GOT3 (cell line): ENCODE measurements at places on chromosomes 5 and 9.

DNA sequence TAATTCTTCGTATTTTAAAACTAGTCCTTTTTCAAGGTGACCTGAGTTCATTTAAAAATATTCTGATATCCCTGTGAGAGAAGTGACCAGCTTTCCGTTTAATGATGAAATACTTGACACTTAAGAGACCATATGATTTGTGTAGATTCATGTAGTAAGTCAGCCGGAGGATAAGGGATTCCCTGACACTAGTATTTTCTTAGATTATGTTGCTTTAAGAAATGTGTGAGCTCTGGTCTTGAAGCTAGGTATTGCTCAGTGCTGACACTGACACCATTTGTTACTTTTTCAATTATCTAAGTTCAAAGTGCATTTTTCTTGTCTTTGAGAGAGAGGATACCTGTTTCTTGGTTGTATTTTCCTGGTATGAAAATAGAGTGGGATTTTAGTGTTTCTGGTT is 4.2 kb downstream of the NIPBL start:
- no peak for DNase-seq

DNA sequence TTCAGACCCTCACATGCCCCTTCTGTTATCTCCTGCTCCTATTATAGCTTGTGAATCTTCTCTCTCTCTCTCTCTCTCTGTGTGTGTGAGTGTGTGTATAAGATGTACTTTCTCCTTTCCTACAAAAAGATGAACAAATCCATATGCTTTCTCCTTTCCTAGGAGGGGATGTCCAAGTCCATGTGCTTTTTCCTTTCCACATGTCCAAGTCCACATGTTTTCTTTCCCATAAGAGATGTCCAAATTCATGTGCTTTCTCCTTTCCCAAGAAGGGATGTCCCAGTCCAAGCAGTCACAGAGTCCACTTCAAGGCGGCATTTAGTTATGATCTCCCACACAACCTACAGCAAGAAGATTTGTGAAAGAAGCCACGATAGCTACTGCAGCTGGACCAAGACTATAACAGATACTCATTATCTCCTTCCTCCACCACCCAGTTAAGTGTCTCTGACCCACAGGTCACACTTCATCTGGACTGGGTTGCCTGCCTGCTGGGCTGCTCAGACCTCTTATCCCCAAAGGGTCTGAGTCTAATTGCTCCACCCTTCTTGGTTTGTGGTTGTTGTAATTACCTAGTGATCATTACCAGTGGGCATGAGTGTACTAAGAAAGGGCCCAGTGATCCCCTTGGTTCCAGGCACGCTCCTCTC is 18.4 kb upstream of the FOXI1 start:
- no peak for DNase-seq

- DNase-seq: no peak
Measured at GRCh38 chr5:132375957-132376356, 6.4 kb downstream of the SLC22A5 start.

DNA sequence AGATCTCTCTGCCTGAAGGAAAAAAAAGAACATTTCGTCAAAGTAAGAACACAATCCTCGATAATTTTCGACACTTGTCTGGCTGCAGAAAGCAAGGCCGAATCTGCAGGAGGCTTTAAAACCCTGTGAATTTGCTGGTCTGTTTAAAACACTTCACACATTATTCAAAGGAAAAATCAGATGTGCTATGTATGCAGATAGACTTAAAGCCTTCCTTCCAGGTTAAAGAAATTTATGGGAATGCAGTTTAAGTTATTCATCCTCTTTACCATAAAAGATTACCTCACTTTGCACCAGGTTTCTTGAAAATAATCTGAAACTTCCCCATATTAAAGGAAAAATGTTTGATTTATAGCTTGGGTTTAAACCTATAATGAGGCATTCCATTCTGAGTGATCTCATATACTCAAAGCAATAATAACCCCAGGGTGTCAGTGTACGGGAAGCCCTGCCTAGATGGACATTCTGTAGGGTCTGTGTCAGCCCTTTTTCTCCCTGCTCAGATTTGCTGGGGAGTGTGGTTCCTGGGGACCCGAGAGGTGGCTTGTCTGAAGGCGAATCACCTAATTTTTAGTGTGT is 323.5 kb upstream of the SLC24A2 start:
- no peak for DNase-seq

- no peak for DNase-seq
Measured at GRCh38 chr9:111944241-111944866, 47.7 kb downstream of the UGCG start.

DNA sequence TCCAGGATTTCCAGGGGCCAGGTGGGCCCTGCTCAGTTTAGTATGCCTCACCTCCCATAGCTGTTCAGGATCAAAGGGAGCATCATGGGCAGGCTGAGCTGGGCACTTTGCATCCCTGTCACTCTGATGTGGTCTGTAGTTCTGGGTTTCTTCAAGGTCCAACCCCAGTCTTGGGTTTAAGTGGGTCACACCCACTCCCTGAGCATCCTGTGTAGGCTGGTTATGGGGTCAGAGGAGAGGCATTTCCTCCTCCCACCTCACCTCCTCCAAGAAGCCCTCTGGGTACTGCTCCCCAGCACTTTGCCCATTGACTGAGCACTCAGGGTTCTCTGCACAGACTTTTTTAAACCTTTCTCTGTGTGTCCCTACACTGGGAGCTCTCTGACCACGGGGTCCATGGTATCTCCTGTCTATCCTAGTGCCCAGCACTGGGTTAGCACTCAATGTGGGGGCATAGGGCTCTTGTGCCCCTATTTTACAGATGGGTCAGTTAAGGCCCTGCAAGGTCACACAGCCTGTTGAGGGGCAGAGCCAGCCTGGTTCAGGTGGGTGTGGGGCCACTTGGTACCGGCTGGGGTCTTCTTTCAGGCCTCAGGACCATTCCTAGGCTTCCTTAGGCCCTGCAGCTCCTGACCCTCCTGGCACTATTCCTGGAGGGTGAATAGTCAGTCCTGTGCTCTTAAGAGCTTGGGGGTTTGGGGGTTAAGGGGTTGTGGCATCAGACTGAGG is 19.0 kb downstream of the CXXC5 start:
- DNase-seq: no peak

- DNase-seq: no peak
Measured at GRCh38 chr5:56481428-56482357, 248.6 kb upstream of the ANKRD55 start.

- no peak for DNase-seq
Measured at GRCh38 chr5:91978221-91978882, 595.2 kb upstream of the ARRDC3 start.

GRCh38 chr5:107257885-107258520 is 412.7 kb downstream of the EFNA5 start:
- DNase-seq: no peak

- no peak for DNase-seq
Measured at GRCh38 chr5:72559866-72560766, 52.9 kb upstream of the ZNF366 start.

DNA sequence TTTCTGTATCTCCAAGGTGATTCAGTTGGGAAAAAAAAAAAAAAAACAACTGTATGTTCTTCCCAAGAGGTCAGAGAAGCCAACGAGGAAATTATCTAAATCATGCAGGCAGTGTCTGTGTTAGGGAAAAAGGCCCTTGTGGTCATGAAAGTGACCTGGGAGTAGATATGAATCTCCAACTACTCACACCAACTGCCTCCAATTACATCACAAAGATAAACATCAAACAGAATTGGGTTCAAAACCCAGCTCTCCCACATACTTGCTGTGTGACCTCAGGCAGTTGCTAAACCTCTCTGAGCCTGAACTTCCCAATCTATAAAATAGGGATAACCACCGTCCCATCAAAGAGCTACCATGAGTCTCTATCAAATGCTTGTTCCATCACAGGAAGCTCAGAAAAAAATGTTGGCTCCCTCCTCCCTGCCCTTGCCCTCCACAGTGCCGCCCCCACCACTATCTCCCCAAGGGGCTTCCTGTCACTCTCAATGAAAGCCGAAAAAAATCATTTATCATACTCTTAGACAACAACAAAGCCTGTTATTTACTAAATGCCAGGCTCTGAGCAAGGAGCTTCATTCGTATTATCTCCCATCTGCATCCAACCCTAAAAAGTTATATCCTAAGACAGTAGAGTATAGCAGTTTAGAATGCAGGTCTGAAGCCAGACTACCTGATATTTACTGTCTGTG is 42.9 kb downstream of the CDK5RAP2 start:
- no peak for DNase-seq

DNA sequence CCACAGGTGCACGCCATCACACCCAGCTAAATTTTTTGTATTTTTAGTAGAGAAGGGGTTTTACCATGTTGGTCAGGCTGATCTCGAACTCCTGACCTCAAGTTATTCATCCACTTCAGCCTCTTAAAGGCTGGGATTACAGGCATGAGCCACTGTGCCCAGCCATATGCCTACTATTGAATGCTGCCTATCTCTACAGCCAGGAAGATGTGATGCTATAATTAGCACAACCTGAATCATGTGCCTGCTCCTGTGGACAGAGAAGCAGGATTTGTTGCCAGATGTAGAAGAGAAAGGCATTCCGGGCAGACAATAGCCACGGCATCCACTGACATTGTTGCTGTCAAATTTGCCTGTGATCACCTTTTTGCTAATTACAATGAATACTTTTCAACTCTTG is 24.4 kb upstream of the MLLT3 start:
- DNase-seq: no peak

DNA sequence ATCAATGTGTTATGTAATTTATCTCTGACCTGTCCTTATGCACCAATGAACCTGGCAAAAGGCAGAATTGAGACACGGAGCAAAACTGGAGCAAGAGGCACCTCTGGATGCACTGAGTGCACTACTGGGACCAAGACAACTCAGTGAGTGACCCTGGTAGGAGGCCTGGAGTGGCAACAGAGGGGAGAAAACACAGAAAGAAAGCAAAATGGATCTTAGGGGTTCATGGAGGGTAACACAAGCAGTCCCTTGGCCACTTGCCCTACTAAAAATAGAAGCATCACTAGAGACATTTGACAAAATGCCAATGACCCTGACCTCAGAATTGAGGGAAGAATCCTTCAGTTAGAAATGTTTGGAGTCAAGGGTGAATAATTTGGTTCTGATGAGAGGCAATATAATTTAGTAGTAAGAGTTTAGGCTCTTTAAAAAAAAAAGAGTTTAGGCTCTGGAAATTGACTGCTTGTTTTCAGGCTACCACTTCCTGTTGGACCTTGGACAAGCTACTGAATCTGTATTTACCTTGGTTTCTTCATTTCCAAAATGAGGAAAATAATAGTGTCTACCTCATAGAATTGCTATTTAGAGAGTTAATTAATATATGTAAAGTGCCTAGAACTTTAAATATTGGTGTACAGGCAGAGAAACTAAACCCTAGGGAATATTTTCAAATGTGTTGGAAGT is 234.9 kb upstream of the TARS1 start:
- DNase-seq: no peak

GRCh38 chr9:134743853-134744252 is 102.2 kb downstream of the COL5A1 start:
- no peak for DNase-seq

- no peak for DNase-seq
Measured at GRCh38 chr5:36637516-36637915, 31.1 kb downstream of the SLC1A3 start.

GRCh38 chr9:88387036-88387551 is 1.1 kb upstream of the SPIN1 start:
- no peak for DNase-seq

GRCh38 chr9:113656771-113657670 is 193.5 kb downstream of the RGS3 start:
- no peak for DNase-seq

- DNase-seq: no peak
Measured at GRCh38 chr5:175444905-175445456, 999 bp upstream of the DRD1 start.

DNA sequence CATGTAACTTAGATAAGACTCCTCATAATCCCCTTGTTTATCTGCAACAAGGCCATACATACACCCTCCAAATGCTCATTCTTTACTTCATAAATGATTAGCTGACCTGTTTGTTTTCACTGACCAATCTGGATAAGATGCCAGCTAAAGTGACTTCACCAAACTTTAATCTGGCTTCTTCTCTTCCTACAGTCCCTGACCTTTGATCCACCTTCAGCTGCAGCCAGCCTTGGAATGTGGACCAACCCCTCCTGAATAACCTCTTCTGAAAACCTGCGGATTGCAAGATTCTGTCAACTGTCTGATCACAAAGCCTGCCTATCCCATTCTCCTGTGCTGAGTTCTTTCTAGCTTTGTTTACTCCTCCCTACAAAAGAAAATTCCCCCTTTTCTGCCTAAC is 476.8 kb downstream of the LRRC70 start:
- no peak for DNase-seq

DNA sequence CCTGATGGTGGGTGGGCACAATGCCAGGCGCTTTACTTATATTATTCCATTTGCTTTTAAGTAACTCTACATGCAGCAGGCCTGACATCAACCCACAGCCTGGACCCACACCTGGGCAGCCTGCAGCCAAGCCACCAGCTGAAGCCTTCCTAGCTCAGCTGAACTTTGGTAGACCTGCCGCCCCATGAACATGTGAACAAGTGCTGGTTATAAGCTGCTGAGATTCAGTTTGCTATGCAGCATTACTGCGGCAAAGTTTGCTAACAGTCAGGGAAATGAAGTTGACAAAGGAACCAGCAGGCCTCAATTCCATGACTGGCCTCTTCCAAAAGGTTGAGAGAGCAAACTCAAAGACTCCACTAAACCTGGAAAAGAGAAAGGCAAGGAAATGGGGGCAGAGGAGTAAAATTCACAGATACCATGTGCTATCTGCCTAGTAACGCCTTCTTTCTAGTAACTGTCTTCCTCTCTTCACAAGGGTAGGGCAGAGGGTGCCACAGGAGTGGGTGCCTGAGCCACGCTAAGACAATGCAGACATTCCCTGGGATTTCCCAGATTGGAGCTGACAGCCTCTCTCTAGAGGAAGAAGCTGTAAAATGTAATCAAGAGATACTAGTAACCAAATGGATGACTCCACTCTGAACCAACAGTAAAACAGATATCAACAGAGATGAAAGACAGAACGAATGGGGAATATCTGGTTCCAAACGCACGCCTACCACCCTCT is 2.9 kb downstream of the BOD1 start:
- DNase-seq: no peak

- DNase-seq: no peak
Measured at GRCh38 chr9:13665418-13666066, 386.1 kb upstream of the MPDZ start.

DNA sequence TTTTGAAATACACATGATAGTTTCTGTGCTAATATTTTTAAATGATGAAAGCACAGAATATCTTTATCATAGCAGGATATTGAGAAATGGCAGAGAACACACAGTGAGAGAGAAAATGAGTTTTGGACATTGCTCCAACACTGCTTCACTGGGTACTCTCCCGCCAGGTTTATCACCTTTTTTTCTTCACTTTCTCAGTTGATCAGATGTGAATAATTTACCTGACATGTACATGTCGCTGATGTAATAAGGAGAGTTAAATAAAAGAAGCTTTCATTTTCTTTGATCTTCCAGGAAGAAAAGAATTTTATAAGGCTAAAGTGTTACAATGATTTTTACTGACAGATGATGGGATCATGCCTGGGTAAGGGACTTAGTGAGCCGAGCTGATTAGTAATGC is 134.5 kb downstream of the ALDH1A1 start:
- DNase-seq: no peak
